T-helper 2 cell (primary cell): ENCODE measurements at places on chromosomes 5 and 9.
A peak's percentile ranks its signal among the peaks of the same experiment; 100 is the strongest.

DNA sequence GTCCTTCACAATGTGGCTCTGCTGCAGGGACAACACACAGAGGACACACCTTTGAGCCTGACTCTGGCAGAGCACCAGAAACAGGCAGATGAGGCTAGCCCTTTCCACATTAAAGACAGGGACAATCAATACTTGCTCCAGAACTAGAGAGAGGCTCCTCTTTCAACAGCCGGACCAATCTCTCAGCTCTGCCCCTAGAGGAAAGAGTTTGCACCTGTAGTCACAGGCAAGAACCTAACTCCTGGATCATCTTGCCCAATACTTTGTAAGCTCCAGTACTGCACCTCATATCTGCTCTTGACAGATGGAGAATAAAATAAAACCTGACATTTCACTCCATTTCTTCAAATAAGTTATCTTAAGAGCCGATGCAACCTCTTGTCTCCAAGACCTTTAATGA lies 52.1 kb downstream of the EPB41L4A start:
- DNase-seq, result no peak

- no peak for DNase-seq
Observed at GRCh38 chr9:110767559-110768063, 99.0 kb downstream of the MUSK start.

DNA sequence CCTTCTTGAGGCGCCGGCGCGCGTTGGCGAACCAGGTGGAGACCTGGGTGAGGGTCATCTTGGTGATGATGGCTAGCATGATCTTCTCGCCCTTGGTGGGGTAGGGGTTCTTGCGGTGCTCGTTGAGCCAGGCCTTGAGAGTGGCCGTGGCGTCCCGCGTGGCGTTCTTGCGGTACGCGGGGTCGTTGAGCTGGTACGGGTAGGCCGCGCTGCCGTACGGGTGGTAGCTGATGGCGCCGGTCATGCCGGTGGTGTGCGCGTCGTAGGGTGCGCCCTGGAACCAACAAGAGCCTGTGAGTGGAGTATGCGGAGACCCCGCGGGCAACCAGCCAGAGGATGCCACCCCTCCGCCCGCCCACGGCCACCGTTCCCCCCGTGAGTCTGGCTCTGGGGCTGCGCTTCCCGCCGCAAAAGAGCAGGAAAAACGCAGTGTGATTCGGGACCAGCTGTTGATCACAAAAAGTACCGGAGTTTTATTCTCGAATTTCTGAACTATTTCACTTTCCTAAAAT lies 1.9 kb downstream of the IRX2 start:
- DNase-seq, result no peak

DNA sequence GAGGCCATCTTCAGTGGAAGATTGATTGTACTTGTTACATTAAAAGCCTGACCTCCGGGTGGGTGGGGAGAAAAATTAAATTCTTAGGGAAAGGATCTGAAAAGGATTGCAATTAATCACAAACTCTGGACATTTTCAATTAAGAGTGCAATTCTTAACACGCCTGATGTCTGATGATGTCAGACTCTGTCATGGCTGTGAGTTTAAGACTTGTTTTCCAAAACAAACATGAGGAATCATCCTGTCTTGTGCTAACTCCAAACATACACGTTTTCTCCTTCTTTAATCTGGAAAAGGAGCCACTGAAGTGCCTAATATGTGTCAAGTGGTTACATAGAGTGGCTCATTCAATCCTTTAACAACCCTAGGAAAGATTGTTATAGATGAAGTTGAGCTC lies 60.4 kb upstream of the SMIM23 start:
- DNase-seq, result no peak

- no peak for DNase-seq
Observed at GRCh38 chr5:141777711-141778110, 95.7 kb upstream of the ARAP3 start.

- no peak for DNase-seq
Observed at GRCh38 chr5:78287833-78288232, 6.7 kb downstream of the AP3B1 start.

GRCh38 chr5:159156426-159157238 lies 52.7 kb downstream of the RNF145 start:
- peak; percentile 66 for DNase-seq

DNA sequence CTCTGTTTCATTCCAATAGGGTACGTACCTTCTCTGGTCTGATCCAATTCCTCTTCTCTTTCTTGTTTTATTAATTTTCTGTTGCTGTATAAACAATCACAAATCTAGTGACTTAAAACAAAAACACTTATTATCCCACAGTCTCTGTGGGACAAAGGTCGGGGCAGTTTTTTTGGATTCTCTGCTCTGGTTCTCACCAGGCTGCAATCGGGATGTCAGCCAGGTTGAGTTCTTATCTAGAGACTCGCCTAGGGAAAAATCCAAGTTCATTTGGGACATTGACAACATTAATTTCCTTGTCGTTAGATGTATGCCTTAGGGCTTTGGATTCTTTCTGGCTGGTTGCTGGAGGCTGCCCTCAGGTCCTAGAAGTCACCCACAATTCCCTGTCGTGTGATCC lies 430.5 kb upstream of the RORB start:
- DNase-seq, result no peak
